GM23248 (cell line): ENCODE measurements at places on chromosomes 4 and X.

DNA sequence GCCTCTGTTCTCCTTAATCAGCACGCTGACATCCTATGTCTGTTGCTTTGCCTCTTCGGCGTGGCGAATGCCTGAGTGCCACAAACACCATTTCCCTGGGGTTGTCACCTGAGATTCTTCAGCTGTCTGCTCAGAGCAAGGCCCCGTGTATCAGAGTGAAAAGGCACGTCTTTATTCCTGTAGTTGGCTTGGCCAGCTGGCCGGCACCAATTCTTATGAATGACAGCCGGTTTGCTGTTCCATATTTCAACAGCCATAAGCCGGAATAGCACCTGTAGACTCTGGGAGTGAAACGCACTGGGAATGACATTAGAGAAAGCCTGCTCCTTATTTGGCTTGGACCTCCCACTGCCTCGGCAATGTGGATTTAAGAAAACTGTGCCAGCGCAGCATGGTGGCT is 89.3 kb downstream of the MGST2 start:
- no peak for DNase-seq

GRCh38 chr4:159047478-159048165 is 55.3 kb upstream of the RAPGEF2 start:
- DNase-seq, result peak; percentile 2

DNA sequence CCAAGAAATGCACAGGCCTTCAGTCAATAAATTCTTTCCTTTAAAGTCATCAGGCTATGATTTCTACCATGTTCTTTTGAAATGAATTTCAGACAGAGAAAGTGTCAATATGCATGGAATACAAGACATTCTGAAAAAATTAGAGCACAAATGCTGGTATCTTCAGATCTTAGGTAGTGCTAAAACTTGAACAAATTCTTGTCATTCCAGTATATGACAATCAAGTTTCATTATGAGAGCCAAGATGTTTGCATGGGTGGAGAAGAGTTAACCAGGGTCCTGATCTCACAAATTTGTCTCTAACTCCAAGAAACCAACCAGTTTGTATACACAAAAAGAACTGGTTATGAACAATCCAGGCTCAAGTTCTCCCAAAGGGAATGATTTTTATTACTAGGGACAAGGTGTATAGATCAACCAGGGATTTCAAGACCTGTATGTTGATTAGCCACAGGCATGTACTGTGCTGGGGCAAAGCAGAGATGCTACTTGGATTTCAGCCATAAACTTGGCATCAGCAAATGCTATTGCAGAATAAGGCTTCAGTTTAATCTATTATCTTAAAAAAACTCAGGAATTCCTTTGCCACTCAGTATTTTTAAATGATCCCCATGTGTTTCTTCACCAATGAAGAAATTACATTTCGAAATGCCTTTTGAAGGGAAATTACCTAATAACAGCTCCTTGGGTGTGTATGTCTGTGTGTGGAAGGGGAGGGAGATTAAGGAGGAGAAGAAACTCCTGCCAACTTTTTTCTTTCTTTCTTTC is 69.7 kb downstream of the FANCB start:
- DNase-seq, result peak; percentile 49

DNA sequence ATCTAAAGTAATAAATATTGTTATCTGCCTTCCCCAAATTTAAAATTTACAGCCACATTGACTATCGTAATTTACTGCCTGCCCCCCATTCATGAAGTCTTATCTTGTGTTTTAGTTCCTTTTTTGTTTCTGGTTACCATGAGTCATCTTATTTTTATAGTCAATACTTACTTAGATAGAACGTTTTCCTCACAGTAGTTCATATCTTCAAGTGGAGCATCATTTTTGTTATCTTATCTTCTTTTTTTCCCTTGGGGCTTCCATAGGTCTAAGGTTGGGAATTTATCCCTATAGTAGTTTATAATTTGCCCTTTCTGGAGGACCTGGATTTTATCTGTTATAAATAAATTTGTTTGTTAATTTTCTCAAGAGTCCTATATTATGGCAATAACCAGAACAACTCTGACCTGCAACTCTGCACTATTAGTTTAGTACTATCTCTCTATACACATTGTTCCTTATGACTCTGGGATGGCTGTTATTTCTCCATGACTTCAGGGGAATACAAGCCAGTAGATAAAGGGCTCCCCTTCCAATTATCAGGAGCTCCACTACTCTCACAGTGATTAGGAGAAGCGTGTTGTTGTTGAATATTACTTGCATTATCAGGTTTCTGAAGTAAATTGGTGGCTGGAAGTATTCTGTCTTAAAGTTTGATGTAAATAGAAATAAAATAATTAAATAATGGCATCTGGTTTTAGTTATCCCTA is 330.6 kb downstream of the GALNTL6 start:
- no peak for DNase-seq

- peak; percentile 76 for DNase-seq
Observed at GRCh38 chr4:81844717-81845116, 373.0 kb upstream of the RASGEF1B start.

DNA sequence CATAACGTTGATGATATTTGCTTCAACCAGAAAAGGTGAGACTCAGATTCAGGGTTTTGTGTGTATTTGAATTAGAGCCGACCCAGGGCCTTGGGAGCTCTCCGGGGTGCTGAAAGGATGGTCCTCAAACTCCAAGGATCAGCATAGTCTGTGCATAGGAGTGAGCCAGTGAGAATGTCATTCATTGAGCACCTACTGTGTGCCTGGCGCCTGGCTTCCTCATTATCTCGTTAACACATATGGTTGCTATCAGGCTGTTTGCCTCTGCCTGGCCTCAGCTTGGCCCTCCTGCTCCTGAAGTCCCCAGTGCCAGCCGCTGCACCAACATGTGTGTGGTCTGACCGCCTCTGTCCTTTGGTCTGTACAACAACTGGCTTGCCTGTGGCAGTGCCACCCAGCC is 25.1 kb upstream of the JAKMIP1 start:
- peak; percentile 43 for DNase-seq

DNA sequence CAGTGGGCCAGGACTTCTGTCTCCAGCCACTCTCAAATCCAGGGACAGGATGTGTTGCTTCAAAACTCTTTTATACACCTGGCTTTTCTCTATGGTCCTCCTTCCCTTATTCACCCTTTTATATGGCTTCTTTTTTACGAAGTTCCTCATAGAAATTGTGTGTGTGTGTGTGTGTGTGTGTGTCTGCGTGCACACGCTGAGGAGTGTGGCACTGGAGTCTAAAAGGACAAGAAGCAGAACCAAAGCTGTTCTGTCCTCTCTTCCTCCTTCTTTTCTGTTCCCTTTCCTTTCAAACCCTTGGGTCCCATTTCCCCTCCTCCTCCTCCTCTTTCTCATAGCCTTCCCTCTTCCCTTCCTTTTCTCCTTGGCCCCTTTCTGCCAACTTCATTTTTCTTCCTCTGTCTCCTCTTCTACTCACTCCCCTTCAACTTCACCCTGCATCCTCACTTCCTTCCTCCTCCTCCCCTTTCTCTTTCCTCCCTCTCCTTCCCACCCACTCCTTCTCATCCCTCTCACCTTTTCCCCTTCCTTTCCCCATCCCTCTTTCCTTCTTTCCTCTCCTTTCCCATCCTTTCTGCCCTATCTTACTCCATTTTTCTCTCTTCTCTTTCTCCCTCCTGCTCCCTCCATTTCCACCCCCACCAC is 360.5 kb downstream of the MID1IP1 start:
- DNase-seq, result no peak

DNA sequence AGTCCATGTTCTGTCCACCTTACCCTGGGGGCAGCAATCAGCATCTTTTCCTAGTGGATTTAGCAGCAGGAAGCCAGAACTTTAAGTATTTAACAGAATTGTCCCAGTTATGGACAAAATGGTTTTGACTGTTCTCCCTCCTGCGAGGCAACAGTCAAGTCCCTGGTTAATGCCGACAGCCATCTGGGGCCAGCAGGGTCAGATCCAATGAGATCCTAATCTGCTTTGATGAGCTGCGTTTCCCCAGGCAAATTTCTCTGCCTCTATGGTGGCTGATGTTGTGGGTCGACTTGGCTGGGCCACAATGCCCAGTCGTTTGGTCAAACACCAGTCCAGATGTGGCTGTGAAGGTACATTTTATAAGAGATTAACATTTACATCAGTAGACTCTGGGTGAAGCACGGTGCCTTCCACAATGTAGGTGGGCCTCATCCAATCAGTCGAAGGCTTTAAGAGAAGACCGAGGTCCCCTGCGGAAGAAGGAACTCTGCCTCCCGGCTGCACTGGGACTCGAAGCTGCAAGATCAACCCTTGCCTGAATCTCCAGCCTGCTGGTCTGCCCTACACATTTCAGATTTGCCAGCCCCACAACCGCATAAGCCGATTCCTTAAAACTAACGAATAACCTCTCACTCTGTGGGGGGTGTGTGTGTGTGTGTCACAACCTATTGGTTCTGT is 89.0 kb upstream of the C4orf50 start:
- DNase-seq, result no peak

- DNase-seq, result no peak
Observed at GRCh38 chr4:3358656-3359055, 65.8 kb downstream of the RGS12 start.

DNA sequence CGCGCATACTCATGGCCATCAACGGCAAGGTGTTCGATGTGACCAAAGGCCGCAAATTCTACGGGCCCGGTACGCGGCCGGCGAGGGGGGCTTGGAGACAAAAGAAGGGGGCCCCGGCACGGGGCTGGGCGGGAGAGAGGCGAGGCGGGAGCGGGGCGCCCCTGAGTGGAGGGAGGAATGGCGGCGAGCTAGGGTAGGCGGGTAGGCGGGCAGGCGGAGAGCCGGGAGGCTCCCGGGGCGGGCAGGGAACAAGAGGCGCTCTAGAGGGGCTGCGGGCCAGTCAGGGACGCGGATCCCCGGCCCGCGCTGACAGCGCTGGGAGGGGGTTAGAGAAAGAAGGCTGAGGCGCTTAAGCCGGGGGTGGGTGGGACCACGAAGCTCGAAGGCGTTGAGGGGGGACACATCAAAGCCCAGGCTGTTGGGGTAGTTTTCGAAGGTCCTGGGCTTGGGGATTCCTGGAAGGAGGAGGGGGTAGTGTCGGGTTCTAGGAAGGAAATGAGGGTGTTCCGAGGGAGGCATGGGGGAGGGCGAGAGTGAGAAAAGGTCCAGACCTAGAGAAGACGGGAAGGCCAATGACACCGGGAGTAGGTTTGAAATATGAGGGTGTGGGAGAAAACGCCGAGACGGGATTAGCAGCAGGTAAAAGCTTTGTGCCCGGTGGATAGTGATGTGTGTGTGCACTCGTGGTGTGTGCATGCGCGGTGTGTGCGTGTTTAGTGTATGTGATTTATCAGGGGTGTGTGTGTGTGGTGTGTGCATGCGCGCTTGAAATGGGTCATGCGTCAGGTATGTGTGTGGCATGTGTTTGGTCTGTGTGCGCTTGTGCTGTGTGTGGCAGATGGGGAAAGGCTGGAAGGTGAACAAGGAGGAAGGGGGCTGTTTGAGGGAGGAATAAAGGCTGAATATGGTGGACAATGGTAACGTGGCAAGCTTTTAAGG is 807 bp downstream of the PGRMC1 start:
- DNase-seq, result peak; percentile 76

- no peak for DNase-seq
Observed at GRCh38 chr4:82802911-82803310, 4.3 kb upstream of the SCD5 start.

DNA sequence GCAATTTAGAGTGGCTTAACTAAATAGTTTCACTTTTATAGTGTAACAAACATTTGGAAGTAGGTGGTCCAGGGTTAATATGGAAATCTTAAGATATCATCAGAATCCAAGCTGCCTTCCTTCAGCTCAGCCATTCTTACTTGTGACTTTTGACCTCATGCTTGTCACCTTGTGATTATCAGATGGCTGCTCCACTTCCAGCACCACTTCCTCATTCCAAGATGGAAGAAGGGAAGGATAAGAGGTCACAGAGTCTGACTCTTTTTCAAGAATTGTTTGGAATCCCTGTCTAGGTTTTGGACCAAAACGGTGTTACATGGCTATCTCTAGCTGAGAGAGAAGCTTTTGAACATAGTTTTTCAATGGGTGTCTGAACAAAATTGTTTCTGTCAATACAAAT is 39.9 kb downstream of the MTTP start:
- no peak for DNase-seq

- DNase-seq, result no peak
Observed at GRCh38 chrX:8803326-8803725, 2.1 kb upstream of the FAM9A start.

DNA sequence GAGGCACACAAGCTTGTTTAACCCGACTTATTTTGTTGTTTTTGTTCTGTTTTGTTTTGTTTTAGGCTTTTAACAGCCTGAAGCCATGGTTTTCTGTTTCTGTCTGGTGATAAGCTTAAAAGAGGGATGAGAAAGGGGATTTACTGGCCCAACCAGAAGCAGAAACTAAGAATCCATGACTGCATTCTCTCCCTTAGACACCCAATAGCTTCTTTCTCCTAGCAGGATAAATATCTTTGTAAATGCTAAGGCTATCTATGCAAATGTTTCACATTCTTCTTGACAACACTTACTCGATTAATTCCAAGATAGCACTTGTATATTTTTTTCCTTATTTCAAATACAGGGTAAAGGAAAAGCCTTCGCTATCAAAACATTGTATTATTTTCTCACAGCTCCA is 53.7 kb upstream of the SMAD1 start:
- no peak for DNase-seq

DNA sequence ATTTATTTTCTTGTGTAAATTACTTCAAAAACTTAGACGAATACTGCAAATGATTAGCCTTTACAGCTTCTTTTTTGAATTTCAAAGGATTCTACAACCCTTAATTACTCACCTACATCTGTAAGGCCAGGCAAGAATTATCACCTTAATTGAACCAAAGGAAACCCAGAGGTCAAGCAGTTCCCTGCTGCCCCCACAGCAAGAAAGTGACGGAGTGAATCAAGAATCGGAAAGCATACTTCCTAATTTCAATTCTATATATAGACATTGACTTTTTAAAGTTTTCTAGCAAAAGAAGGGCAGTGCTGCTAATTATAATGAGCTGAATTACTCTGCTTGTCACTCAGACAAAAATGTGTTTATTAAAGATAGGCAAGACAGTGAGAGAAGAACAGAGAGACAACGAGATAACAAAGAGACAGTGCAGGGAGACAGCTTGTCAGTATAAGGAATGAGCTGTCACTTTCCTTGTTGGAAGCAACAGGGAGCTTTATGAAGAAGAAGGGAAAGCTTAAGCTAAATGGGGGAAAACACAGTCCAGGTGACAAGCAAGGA is 47.5 kb upstream of the SPANXN4 start:
- no peak for DNase-seq

- no peak for DNase-seq
Observed at GRCh38 chr4:3673176-3673575, 93.0 kb upstream of the ADRA2C start.

- DNase-seq, result no peak
Observed at GRCh38 chrX:3529466-3530010, 183.1 kb upstream of the MXRA5 start.

DNA sequence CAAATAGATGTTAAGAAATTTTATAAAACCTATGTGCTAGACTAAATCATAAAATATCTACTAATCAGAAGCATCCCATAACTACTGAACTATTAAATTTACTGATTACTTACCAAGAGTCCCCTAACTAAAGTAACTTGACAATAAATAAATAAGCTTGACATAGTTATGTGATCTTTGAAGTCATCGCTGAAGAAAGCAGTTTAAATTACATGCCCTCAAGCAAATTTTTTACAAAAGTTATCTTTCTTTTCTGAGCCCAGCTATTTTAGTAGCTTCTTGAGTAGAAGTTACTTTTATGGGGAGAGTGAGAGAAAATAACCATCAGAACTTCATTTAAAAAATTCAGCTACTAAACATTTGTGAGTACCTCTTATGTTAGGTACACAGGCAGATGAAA is 150.9 kb upstream of the FAM241A start:
- DNase-seq, result no peak

- peak; percentile 17 for DNase-seq
Observed at GRCh38 chr4:106270736-106271135, 45.3 kb downstream of the TBCK start.

- DNase-seq, result peak; percentile 5
Observed at GRCh38 chr4:87856816-87857215, 24.0 kb downstream of the MEPE start.
